ENCODE measurements at places on chromosomes 7 and 10. TPM values are rescaled to one million over a fixed set of nuclear protein-coding genes. Genes with fewer than 3 reads are reported as not detected.

- no peak for DNase-seq
Measured at GRCh38 chr7:1450431-1450830, 8.8 kb downstream of the MICALL2 start.

Gene POLR2J2
- 5.6 TPM for total RNA-seq

DNA sequence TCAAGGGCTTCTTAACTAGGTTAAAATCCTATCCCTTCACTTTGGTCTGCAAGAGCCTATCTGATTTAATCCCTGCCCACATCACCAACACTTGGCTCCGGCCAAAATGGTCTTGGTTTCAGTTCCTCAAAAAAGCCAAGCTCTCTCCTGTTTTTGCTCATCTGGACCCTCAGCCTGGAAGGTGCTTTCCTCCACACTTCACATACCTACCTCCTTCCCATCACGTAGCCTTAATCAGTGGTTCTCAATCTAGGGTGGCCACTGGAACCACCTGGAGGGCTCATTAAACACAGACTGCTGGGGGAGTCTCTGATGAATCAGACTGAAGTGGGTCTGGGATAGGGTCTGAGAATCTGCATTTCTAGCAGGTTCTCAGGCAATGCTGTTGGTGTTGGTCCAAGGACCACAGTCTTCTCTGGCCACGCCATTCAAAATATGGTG, 227.0 kb upstream of the AOAH start:
- DNase-seq, result no peak

DNA sequence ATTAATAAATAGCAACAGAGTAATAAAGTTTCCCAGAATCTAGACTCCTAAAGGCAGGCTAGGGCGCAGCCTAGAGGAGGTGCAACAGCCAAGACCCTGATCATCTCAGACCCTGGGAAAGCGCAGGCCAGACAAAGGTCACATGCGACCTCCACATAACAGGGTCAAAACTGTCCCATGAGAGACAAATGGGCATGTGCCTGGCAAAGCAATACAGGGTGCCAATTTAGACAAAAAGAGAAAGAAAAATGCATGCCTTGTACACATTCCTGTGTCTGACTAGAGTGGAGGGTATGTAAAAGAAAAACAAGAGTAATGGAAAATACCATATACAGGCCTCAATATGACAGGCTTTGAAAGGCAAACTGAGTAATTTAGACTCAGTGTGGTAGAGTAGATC, 22.2 kb downstream of the MPP7 start:
- no peak for DNase-seq

DNA sequence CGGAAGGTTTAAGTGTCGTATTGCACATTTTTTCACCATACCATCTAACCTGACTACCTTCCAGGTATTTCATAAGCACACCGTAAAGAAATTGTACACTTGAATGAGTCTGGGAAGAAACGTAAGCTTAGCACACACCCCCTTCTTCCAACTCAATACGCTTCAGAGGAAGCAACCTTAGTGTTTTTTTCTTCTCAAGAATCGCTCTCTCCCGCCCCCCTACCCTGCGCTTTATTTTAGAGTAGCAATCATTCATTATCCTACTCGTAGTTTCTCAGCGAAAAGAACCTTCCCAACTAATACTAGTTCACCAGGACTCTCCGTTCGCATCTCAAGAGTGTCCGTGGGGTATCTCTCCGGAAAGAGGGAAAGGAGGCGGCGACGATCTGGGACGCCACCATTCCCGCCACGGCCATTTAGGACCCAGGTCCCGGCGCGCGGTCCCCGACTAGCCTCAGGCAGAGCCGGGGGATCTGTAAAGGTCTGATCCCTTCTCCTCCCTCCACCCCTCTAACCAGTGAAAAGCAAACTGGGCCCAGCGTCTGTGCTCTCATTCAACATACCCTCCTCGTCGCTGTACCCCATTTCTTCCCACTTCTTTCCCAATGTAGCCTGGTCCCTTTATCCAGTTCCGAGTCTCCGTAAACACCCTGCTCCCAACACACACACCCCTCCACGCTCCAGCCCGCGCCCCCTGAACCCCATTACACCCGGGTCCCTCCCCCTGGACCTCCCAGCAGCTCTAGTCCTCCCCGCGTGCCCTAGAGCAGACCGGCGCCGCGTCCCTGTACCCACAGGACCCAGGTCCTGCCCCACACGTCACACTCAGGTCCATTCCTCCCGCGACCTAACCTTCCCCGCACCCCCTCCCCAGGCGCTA, 16.0 kb downstream of the MYOZ1 start:
- peak; percentile 23 for DNase-seq

GRCh38 chr10:127755753-127756152, 18.8 kb downstream of the FOXI2 start:
- no peak for DNase-seq

Gene CACNB2
- total RNA-seq, result not detected

DNA sequence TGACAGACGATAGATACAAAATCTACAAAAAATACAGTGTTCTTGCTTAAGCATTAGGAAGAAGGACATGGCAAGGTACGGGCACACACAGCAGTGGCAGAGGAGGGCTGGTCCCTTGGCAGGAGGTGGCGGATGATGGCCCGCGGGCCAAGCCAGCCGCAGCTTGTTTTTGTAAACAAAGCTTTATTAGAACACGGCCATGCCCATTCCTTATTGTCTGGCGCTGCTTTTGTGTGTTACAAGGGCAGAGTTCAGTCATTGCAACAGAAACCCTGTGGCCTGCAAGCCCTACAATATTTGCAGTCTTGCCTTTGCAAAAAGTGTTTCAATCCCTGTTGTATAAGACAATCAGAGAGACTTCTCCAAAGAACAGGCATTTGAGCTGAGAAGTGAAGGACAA, 30.7 kb downstream of the FGFR2 start:
- no peak for DNase-seq

DNA sequence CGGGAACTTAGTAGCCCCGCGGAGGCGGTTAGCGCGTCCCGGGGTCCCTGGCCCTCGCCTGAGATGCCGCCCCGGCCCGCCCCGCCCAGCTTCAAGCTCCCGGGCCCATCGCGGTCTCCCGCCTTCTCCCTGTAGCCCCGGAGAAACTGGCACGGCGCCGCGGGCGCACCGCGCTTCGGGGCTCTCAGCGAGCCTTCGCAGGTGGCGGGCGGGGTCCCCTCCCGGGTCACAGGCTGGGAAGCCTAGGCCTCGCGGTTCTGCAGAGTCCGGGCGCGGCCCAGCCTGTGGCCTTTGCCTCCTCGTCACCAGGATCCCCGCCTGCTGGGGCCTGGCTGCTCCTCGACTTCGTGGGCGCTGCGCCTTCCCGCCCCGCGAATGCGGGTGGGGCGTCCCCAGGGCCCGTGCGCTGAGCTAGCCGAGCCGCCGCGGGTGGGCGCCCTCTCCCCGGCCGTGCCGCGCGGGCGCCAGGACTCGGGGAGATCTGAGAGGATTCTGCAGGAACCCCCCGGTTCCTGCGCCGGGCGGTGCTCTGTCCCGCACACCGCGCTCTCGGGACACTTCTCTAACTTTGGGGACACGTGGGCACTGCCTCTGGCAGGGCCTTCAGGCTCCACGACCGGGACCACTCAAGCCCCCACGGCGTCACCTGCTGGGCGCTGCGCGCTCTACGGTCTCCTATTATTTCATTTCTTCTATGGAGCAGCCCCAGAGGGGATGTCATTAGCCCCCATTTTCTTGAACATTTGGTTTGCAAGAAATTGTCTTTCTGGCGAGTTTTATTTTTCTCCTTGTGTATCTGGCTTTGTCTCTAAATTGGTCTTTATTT, 682 bp upstream of the RGS10 start:
- DNase-seq, result peak; percentile 83

- DNase-seq, result no peak
Measured at GRCh38 chr10:35949811-35950211, 307.7 kb upstream of the FZD8 start.

Gene SOSTDC1
- total RNA-seq, result not detected

DNA sequence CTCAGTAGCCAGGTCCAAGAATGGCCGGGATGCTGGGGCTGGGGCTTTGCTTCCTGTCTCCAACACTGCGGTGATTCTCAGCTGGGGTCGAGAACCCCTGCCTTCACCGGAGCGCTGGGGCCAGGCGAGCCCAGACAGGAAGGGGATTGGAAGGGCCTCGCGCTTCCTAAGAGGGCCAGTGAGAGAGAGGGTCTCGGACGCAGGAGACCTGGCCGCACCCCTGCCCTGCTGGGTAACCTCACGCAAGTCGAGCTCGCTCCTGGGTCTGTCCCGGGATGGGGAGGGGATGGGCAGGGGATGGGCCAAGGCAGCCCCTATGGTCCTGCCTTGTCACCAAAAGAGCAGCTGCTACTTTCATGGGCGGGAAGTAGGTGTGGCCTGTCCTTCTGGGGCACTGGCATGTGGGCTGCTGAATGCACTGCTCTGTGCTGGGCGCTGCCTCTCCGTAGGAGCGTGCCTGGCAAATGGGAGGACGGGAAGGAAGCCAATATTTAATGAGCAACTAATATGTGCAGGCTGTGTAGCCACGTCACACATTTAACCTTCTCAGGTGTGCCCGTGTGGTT, 20.0 kb downstream of the KCNK18 start:
- peak; percentile 18 for DNase-seq

DNA sequence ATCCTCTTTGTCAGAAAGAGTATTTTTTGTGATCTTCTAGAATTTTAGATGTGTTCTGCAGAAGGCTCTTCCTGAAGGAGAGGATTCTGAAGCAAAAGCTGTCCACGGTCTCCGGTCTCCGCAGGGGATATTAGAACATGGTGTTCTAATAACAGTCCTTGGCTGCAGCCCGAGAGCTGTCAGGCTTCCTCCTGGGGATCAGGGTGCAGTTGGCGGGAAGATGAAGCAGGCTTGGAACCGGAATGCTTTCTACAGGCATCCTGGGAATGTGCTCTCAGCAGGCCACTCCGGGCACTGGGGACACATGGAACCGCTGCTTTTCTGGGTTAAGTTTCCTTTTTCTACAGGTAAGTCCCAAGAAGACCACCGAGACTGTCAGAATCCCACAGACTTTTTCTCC, 118.6 kb upstream of the PARD3 start:
- no peak for DNase-seq

Gene NKX1-2
- not detected for total RNA-seq

GRCh38 chr7:47988496-47989386, 9.3 kb upstream of the HUS1 start:
- no peak for DNase-seq

GRCh38 chr7:70940597-70940996, 191.3 kb upstream of the GALNT17 start:
- no peak for DNase-seq

Gene ZNF12
- total RNA-seq, result 12.8 TPM

Gene NKX2-3
- total RNA-seq, result not detected

DNA sequence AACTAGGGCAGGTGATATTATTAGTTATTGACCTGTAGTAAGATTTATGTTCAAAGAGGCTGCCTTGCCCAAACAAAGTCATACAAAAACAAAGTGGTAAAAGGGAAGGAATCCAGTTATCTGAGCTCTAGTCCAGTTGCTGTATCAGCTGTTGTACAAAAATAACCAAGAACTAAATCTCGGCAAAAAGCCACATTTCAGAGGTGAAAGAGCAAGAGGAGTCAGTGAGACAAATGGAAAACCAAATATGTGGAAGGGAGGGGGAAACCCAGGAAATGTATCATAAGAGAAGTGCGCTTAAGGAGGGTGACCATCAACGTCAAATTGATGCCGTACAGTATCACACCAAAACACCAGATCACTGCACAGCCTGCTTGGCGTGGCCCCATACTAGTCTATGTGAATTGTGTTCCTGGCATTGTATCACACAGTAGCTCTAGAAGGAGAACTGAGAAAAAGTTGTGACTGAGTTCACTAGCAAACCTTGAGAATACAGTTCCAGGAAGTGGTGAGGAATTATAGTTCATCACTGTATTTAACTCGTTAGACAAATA, 6.4 kb downstream of the AGBL3 start:
- DNase-seq, result peak; percentile 63

Measured in activated naive CD4-positive, alpha-beta T cell treated with anti-CD3 and anti-CD28 coated beads for 36 hours (primary cell).